Dorsolateral prefrontal cortex (tissue), 122 donors: ENCODE measurements at places on chromosomes 1 and 21. TPM values are rescaled to one million over a fixed set of nuclear protein-coding genes. Genes with fewer than 3 reads are reported as not detected.

Gene CD1B
- total RNA-seq, result not detected

Gene LORICRIN
- total RNA-seq, result not detected

Gene ANKRD65
- total RNA-seq, result 32.0 TPM

Gene ACTN2
- 85.0 TPM for total RNA-seq

Gene RNU1-2
- 6,123 TPM for total RNA-seq

Gene GPR37L1
- total RNA-seq, result 65.7 TPM

Gene ZMYND12
- 6.5 TPM for total RNA-seq

Gene ZNF648
- 0.21 TPM for total RNA-seq

Gene DVL1
- total RNA-seq, result 125 TPM

Gene LRRC3
- total RNA-seq, result 0.70 TPM

Gene KRTAP19-3
- not detected for total RNA-seq

Gene NHLH2
- total RNA-seq, result 1.4 TPM

Gene KISS1
- not detected for total RNA-seq

Gene HMGB4
- total RNA-seq, result not detected

Gene AK5
- total RNA-seq, result 276 TPM

Gene TSACC
- not detected for total RNA-seq

Gene PDPN
- total RNA-seq, result 8.3 TPM

Gene SPRR1B
- total RNA-seq, result not detected

Gene FALEC
- 2.7 TPM for total RNA-seq

Gene CASQ1
- total RNA-seq, result 26.3 TPM

Gene UMODL1
- total RNA-seq, result 0.48 TPM

Gene PGBD5
- total RNA-seq, result 76.6 TPM

Gene CDK18
- 252 TPM for total RNA-seq

Gene FCGR3A
- 8.4 TPM for total RNA-seq

Gene TMPRSS15
- not detected for total RNA-seq

Gene TMEM125
- 19.6 TPM for total RNA-seq

Gene DCST1
- total RNA-seq, result not detected

Gene NBPF10
- 5.6 TPM for total RNA-seq

Gene IL19
- total RNA-seq, result not detected

Gene THEMIS2
- total RNA-seq, result 24.8 TPM

Gene FCRL4
- not detected for total RNA-seq

Gene SLC30A2
- not detected for total RNA-seq

Gene DMRTA2
- 0.81 TPM for total RNA-seq

Gene SLC30A1
- total RNA-seq, result 26.8 TPM

Gene SLC45A3
- total RNA-seq, result 16.6 TPM

Gene OR2M4
- 0.13 TPM for total RNA-seq

Gene PRR9
- not detected for total RNA-seq

Gene NIPAL3
- total RNA-seq, result 97.6 TPM

Gene C1orf185
- total RNA-seq, result not detected

Gene FBXO2
- 273 TPM for total RNA-seq

Gene CR1L
- total RNA-seq, result 0.28 TPM

Gene BMP8B
- total RNA-seq, result 2.4 TPM

Gene RAB4A
- 87.8 TPM for total RNA-seq

Gene APOBEC4
- not detected for total RNA-seq
